Activated CD4-positive, alpha-beta T cell treated with anti-CD3 and anti-CD28 coated beads, Interleukin-2, amount 10 ng/mL, durations not matched to agents 7 days and 5 days (primary cell): ENCODE measurements at places on chromosomes 16 and 17. TPM values are rescaled to one million over a fixed set of nuclear protein-coding genes. Genes with fewer than 3 reads are reported as not detected.
A peak's percentile ranks its signal among the peaks of the same experiment; 100 is the strongest.

GRCh38 chr16:2490190-2491105 is 15.5 kb downstream of the TBC1D24 start:
- H3K27ac ChIP-seq, result no peak overlapping the region
- H3K4me1 ChIP-seq, result peaks cover 15% of the 10 kb centered on the region
- no peak overlapping the region for H3K4me3 ChIP-seq
- no peaks in the 10 kb centered on the region for H3K36me3 ChIP-seq

DNA sequence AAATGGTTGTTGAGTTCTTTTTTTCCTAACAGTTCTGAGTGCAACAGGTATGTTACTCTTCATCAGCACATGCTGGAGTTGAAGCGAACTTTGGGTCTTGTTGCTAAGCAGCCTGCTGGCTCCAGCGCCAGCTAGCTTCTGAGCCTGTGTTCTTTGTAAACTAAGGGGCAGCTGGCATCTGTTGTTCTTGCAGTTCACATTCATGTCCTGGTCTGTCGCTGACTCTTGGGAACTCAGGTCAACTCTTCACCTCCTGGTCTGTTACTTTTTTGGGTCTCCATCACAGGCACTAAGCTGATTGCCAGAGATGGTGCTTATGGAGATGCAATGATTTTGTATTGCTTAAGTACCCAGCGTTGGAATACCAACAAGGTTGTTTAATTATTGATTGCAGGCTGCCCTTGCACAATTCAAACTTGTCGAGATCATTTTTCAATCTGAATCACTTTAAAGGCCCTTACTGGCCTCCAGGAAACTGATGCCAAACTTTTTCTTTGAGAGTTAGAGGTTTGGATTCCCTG is 40.9 kb downstream of the USP10 start:
- no peaks in the 10 kb centered on the region for H3K27me3 ChIP-seq
- no peak overlapping the region for H3K27ac ChIP-seq
- peaks cover 15% of the 10 kb centered on the region for H3K36me3 ChIP-seq
- peaks cover 59% of the 10 kb centered on the region for H3K4me1 ChIP-seq
- H3K4me3 ChIP-seq, result no peak overlapping the region
- DNase-seq, result no peak

- H3K27me3 ChIP-seq, result peaks cover 16% of the 10 kb centered on the region
- peaks cover 17% of the 10 kb centered on the region for H3K4me1 ChIP-seq
- no peaks in the 10 kb centered on the region for H3K36me3 ChIP-seq
- no peak overlapping the region for H3K27ac ChIP-seq
- peak; percentile 39 for DNase-seq
Measured at GRCh38 chr17:49260011-49260816, 29.6 kb upstream of the PHOSPHO1 start.

- no peaks in the 10 kb centered on the region for H3K36me3 ChIP-seq
- DNase-seq, result no peak
- no peak overlapping the region for H3K27ac ChIP-seq
Measured at GRCh38 chr17:58541249-58541648, 26.8 kb upstream of the MTMR4 start.

DNA sequence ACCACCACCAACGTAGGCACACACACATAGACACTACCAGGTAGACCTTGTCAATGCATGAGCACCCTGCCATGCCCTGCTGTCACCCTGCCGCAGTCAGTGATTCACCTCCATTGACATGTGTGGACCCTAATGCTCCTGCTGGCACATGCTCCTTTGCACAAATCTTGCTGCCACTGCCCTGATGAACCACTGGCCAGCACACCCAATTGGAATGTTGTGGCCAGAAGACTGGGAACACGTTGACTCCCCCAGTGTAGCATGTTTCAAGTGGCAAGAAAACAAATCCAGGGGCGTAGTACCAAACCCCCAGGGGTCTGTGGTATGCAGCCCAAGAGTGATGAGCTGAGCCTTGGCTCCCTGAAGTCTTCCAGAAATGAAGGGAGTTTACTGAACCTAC is 486.4 kb upstream of the KIF2B start:
- no peaks in the 10 kb centered on the region for H3K4me1 ChIP-seq
- DNase-seq, result no peak
- H3K4me3 ChIP-seq, result no peak overlapping the region
- H3K27me3 ChIP-seq, result no peaks in the 10 kb centered on the region
- H3K27ac ChIP-seq, result no peak overlapping the region

GRCh38 chr17:35079547-35080423 is 16.3 kb upstream of the RFFL start:
- no peak overlapping the region for H3K4me3 ChIP-seq
- peaks cover 69% of the 10 kb centered on the region for H3K4me1 ChIP-seq
- H3K27me3 ChIP-seq, result no peaks in the 10 kb centered on the region
- no peak for DNase-seq
- peaks cover 22% of the 10 kb centered on the region for H3K36me3 ChIP-seq

- H3K4me1 ChIP-seq, result peaks cover 11% of the 10 kb centered on the region
- H3K36me3 ChIP-seq, result no peaks in the 10 kb centered on the region
- DNase-seq, result no peak
- H3K27me3 ChIP-seq, result no peaks in the 10 kb centered on the region
Measured at GRCh38 chr17:66076546-66077190, 115.3 kb downstream of the CEP112 start.

GRCh38 chr17:78915872-78916632 is 9.1 kb downstream of the TIMP2 start:
- no peaks in the 10 kb centered on the region for H3K27me3 ChIP-seq
- peak overlapping the region; percentile 81 for H3K27ac ChIP-seq
- peak overlapping the region; percentile 38 for H3K4me3 ChIP-seq
- no peak for DNase-seq

DNA sequence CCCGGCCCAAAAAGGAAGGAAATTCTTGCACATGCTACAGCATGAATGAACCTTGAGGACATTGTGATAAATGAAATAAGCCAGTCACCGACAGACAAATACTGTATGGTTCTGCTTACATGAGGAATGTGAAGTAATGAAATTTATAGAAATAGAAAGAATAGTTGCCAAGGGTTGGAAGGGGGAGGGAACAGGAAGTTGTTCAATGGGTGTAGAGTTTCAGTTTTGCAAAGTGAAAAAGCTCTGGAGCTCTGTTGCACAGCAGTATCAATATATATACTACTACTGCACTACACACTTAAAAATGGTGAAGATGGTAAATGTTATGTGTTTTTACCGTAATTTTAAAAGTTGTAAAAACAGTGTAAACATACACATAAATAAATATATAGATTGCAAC is 43.7 kb downstream of the PKD1L3 start:
- no peak overlapping the region for H3K4me3 ChIP-seq
- peaks cover 36% of the 10 kb centered on the region for H3K4me1 ChIP-seq
- peaks cover 5% of the 10 kb centered on the region for H3K27me3 ChIP-seq
- H3K36me3 ChIP-seq, result peaks cover 3% of the 10 kb centered on the region

- H3K27ac ChIP-seq, result no peak overlapping the region
- peaks cover 14% of the 10 kb centered on the region for H3K4me1 ChIP-seq
- peaks cover 38% of the 10 kb centered on the region for H3K36me3 ChIP-seq
- no peak for DNase-seq
- H3K27me3 ChIP-seq, result no peaks in the 10 kb centered on the region
- H3K4me3 ChIP-seq, result no peak overlapping the region
Measured at GRCh38 chr17:18332909-18333489, 17.9 kb downstream of the SMCR8 start.

DNA sequence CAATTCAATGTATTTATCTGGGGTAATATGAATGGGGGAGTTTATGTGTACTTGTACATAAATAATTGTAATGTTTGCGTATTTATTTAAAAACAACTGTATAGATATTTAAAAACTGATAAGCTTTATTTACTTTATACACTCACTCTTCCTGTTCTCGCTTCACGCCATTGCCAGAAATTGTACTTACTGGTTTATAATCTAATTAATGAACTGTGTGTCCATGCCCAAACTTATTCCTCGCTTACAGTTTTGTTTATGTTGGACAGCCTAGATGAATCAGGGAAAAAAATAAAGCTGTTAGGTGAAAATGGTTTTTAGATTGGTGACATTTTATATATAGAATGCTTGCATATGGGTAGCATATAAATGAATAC is 30.8 kb downstream of the AATF start:
- DNase-seq, result no peak
- no peak overlapping the region for H3K4me3 ChIP-seq
- H3K27ac ChIP-seq, result no peak overlapping the region

DNA sequence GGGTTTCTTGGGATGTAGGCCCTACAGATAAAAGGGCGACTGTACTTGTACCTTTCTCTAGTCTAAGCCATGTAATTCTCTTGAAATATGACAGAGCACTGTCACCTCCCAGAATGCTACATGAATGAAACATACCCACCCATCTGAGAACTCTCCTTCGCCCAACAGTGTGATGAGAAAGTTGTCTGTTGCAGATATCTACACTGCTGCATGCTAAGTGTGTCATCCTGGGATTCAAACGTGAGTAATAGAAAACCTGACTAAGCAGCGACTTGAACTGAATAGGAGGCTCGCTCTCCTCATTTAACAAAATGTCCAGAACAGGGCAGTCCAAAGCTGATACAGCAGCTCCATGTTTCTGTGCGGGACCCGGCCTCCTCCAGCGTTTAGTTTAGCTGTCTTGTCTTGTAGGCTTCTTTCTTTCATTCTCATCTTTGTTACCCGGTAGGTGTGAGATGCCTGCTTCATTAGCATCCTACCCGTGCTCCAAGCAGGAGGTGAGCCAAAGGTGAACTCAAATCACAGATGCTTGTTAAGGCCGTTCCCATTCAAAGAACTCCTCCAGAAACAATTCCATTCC is 211.9 kb downstream of the PRKCA start:
- H3K27me3 ChIP-seq, result no peaks in the 10 kb centered on the region
- H3K4me1 ChIP-seq, result peaks cover 74% of the 10 kb centered on the region
- no peak overlapping the region for H3K27ac ChIP-seq

DNA sequence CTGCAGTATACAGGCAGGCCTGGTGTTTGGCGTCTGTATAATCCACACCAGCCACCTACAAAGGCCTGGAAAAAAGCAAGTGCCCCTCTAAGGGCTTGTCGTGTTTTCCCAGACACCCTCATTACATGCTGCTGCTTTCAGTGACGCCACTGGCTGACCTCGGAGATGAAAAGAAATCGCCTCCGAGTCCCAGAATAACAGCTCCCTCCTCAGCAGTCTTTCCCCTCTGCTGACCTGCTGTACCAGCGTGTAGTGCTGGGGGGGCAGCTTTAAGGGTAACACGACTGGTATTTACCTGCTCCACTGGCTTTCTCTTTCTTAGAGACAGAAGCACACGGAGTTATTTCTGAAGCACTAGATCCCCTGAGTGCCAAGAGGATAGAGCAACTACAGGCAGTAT is 296.8 kb downstream of the GRIN2A start:
- no peaks in the 10 kb centered on the region for H3K4me1 ChIP-seq
- no peaks in the 10 kb centered on the region for H3K36me3 ChIP-seq
- H3K4me3 ChIP-seq, result no peak overlapping the region
- H3K27me3 ChIP-seq, result peaks cover 2% of the 10 kb centered on the region
- no peak for DNase-seq
- no peak overlapping the region for H3K27ac ChIP-seq

DNA sequence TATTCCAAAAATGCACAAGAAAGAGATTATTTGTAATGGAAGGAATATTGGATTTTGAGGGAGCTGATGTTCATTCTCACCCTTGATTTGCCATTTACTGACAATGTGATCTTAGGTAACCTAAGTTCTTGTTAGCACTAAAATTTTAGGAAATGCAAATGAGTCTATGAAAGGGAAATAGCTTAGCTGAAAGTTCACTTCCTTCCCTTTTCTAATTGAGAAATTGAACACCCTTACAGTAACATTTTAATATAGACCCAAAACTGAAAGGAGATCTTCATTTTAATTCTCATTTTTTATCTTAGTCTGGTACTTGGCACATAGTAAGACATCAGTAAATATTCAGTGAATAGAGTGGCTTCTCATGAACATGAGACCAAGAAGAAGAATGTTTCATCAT is 10.9 kb upstream of the WSB1 start:
- peaks cover 12% of the 10 kb centered on the region for H3K27me3 ChIP-seq
- no peaks in the 10 kb centered on the region for H3K36me3 ChIP-seq
- H3K27ac ChIP-seq, result no peak overlapping the region
- peaks cover 3% of the 10 kb centered on the region for H3K4me1 ChIP-seq
- no peak overlapping the region for H3K4me3 ChIP-seq
- no peak for DNase-seq

DNA sequence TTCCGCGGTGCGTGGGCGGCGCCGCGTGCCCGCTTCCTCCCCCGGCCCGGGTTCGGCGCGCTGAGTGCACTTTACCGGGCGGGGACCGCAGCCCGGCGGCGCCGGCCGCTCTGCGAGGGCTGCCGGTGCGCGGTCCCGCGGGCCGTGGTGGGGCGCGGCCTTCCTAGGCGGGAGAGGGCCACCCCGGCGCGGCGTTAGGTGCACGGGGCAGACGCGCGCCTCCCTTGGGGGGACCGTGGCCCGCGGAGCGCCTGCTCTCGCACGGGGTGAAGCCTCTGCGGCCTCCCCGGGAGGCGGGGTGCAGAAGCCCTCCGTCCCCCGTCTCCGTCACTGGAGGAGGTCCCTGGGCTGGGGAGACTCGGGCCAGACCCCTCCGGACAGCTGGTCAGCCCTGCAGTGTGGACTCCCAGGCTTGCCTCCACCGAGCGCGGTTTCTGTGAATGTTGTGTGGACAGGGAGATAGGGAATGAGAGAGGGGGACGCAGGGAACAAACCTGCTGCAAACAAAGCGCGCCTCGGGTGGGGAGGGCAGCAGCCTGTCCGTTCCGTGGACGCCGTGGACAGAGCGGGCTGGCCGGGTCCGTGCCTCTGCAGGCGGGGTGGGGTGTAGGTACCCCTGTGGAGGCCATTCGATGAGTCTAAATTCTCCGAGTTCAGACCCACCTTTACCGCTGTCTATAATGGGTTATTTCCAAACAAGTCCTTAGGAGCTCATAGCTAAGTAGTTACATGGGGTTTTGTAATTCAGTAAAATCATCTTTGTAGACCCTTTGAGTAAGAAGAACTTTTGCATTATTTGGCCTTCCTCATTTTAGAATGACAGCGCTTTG is 721 bp downstream of the TBCD start:
- H3K4me1 ChIP-seq, result peaks cover 21% of the 10 kb centered on the region
- H3K27ac ChIP-seq, result peak overlapping the region; percentile 62
- peaks cover 11% of the 10 kb centered on the region for H3K36me3 ChIP-seq
- DNase-seq, result peak; percentile 38
- H3K4me3 ChIP-seq, result peak overlapping the region; percentile 83

DNA sequence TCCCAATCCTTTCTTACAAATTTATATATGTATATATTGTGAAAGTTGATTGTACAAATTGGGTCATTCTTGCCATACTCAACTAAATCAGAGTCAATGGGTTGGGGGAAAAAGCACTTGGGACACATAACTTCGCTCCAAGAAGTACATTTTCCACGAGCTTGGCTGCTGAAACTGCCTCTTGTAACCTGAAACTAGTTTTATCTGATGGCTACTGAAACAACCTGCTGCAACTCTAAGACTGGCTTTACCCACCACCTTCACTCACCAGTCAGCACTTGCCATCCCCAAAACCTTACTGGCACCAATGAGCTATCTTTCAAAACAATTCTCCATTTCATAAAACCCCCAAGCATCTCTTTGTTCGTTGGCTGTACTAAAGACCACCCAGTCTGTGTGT is 14.5 kb upstream of the MYCBPAP start:
- H3K36me3 ChIP-seq, result no peaks in the 10 kb centered on the region
- no peak for DNase-seq
- H3K27ac ChIP-seq, result no peak overlapping the region
- peaks cover 3% of the 10 kb centered on the region for H3K27me3 ChIP-seq
- no peaks in the 10 kb centered on the region for H3K4me1 ChIP-seq

The ARMC7 gene
- total RNA-seq, result 18.8 TPM

The NME1 gene
- 104 TPM for total RNA-seq

The CLDN7 gene
- total RNA-seq, result 0.29 TPM

The DUXB gene
- total RNA-seq, result not detected

The SLC52A1 gene
- total RNA-seq, result 0.82 TPM

The NOXO1 gene
- total RNA-seq, result 0.87 TPM

The PTX4 gene
- total RNA-seq, result not detected

The RFWD3 gene
- total RNA-seq, result 115 TPM

The KREMEN2 gene
- 0.08 TPM for total RNA-seq

The CTCF gene
- total RNA-seq, result 98.5 TPM

The ZNF423 gene
- not detected for total RNA-seq
